ENCODE measurements at places on chromosomes 3 and 15. TPM values are rescaled to one million over a fixed set of nuclear protein-coding genes. Genes with fewer than 3 reads are reported as not detected.

DNA sequence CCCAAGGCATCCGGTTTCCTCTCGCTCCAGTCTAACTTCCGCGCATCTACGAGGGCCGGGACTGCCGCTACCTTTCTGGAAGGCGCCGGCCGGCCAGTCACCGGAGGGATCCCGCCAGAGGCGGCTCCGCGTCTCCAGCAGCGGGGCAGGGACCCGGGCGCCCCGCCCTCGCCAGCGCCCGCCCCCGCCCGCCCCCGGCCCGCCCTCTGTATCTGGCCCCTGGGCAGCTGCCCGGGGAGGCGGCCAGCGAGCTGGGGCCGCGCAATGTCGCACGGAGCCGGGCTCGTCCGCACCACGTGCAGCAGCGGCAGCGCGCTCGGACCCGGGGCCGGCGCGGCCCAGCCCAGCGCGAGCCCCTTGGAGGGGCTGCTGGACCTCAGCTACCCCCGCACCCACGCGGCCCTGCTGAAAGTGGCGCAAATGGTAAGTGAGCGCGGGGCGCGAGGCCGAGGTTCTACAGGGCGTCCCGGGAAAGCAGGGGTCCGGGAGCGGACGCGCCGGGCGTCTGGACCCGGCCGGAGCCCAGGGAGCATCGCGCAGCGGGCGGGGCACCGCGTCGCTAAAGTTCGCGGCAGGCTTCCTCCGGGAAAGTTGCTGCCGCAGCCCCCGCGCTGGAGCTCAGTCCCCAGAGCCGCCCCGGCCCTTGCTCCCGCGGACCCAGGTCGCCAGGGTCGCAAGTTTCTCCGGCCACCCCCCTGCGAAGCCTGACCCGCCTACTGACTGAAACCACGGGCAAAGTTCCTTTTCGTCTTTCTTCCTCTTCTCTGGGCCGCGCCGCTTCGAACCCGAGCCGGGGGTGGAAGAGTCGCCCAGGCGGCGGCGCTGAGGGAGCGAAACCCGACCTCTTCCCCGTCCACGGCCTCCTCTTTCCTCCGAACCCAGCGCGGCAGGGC lies at the start of gene CMTM7:
TSS of gene CMTM7 (plus strand) at position 211 of the 893 bp plus-strand sequence. CDS start at position 265, 54 bp downstream.
- DNase-seq, result peak; percentile 51
- H3K4me3 ChIP-seq, result peak within 1 kb of the TSS; percentile 85
- peak within 1 kb of the TSS; percentile 92 for H3K27ac ChIP-seq

The ATP13A5 gene
- total RNA-seq, result not detected

DNA sequence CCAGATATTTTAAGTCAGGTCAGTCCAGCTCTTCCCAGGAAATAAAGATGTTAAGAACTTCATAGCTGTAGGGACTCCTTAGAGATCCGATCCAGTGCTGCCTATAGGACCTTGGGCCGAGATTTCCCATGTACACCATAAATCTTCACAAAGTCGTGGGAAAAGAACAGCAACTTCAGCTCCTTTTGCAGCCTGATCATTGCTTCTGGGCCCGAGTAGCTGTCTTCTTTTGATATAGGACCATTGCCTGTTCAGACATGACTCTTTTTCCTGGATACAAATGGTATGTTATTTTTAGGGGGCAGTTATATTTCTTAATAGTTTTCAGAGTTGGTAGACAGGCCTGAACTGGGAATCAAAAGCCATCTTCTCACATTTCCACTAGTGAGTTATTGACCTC lies 20.5 kb downstream of the IL1RAP start:
- H3K4me1 ChIP-seq, result peaks cover 2% of the 10 kb centered on the region
- no peak overlapping the region for H3K27ac ChIP-seq
- DNase-seq, result no peak
- no peak overlapping the region for H3K4me3 ChIP-seq

DNA sequence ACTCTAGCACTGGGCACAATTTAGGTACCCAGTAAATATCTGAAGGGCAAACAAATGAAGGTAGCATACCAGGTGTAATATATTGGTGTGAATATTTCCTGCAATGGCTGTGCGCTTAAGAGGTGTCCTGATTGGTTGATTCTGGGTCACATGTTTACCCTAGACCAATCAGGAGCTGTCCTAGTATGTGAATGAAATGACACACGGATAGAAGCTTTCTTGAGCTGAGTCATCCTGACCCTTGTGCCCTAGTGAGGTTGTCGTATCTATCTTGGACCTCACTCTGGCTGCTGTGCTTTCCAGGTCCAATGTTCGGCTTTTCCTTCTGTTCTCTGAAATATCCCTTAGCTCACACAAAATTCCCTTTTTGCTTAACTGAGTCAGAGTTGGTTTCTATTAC lies 58.1 kb upstream of the FOXP1 start:
- DNase-seq, result no peak
- H3K27ac ChIP-seq, result no peak overlapping the region
- H3K4me3 ChIP-seq, result no peak overlapping the region
- H3K27me3 ChIP-seq, result no peaks in the 10 kb centered on the region
- no peaks in the 10 kb centered on the region for H3K36me3 ChIP-seq

- H3K27me3 ChIP-seq, result no peaks in the 10 kb centered on the region
- no peaks in the 10 kb centered on the region for H3K4me1 ChIP-seq
- no peaks in the 10 kb centered on the region for H3K36me3 ChIP-seq
- no peak overlapping the region for H3K27ac ChIP-seq
- DNase-seq, result no peak
Measured at GRCh38 chr3:19030522-19030839, 117.8 kb upstream of the KCNH8 start.

The FAIM gene
- 2.9 TPM for total RNA-seq

GRCh38 chr3:193317682-193318300 lies 60.8 kb downstream of the ATP13A5 start:
- no peaks in the 10 kb centered on the region for H3K4me1 ChIP-seq
- no peak for DNase-seq
- H3K27me3 ChIP-seq, result no peaks in the 10 kb centered on the region
- H3K27ac ChIP-seq, result no peak overlapping the region
- no peaks in the 10 kb centered on the region for H3K36me3 ChIP-seq

The GOLGA6L22 gene
- total RNA-seq, result not detected

The CNTN3 gene
- not detected for total RNA-seq

DNA sequence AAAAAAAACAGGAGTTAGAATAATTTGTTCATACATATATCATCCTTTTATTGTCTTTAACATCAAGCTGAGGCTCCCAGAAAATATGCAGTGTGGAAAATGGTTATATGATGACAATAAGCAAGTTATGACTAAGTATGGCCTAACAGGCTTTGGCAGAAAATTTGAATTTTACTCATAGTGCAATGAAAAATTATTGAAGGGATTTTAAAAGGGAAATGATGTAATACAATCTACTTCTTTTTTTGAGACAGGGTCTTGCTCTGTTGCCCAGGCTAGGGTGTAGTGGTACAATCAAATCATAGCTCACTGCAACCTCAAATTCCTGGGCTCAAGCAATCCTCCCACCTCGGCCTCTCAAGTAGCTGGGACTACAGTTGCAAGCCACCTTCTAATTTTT lies 78.7 kb downstream of the FAIM start:
- H3K36me3 ChIP-seq, result peaks cover 14% of the 10 kb centered on the region
- no peaks in the 10 kb centered on the region for H3K27me3 ChIP-seq
